ENCODE measurements at places on chromosomes 5 and 9.

DNA sequence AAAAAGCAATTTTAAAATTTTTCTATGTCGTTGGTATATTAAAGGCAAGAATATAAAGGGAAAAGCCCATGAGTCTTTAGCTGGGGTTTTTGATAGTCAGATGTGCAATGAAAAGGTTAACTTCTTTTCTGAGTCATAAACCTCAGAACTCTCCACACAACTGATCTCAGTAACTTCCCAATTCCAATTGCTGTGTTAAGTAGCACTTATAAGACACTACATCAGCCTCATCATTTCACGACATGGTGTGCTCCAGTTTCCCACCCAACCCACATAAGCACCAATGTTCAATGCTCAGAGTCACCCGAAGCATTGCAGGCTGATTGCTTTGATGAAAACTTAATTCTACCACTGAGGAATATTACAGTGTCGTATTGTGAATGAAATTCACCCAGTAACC is 155.8 kb downstream of the TSSK1B start:
- DNase-seq, result no peak

- no peak for DNase-seq
Observed at GRCh38 chr5:71923755-71924154, 183.5 kb upstream of the MAP1B start.

DNA sequence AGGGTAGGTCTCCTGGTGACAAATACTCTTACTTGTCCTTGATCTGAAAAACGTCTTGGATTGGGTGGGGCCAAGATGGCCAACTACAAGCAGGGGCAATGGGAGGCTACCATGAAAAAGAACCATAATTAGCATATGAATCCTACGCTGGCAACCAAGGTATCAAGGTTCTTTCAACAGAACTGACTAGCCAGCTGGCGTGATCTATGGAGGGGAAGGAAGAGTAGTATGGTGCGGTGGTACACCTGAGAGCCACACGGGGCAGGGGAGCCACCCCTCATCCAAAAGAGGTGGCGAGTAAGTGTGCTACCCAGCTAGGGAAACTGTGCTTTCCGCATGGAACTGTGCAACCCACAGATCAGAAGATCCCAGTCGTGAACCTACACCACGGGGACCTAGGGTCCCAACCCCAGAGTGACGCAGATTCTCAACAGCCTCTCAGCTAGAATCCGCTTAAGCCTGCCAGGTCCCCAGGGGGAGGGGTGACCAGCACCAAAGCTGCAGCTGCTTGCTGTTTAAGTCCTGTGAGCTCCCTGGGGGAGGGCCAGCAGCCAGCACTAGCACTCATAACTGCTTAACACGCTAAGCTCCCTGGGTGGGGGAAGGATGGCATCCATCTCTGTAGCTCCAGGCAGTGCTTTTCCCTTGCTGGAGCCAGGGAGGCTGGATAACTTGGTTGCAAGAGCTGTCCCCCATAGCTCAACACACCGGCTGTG is 334.8 kb downstream of the FBXL17 start:
- DNase-seq, result no peak

GRCh38 chr9:68473790-68474189 is 66.9 kb downstream of the TMEM252 start:
- DNase-seq, result no peak

- DNase-seq, result no peak
Observed at GRCh38 chr5:89011778-89012711, 129.1 kb upstream of the MEF2C start.

- no peak for DNase-seq
Observed at GRCh38 chr9:111186021-111186530, 143.9 kb downstream of the OR2K2 start.

DNA sequence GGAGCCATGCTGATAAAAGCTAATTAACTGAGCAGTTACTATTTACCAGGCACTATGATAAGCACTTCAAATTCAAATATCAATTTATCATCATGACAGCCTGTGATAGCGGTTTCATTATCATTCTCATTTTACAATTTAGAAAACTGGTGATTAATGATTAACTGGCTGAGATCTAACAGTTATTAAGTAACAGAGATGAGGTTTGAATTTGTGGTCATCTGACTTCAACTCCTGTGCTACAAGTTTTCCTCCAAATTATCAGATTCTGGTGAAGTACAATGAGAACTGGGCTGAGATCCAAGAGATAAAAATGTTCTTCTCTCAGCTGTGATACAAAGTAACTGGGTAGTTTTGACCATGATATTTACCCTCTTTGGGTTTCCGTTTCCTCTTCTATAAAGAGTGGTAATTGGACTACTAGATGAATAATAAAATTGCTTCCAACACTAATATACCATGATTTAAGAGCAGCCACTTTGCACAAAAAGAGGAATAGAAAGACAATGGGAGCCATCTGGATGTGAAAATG is 74.5 kb upstream of the CCNG1 start:
- DNase-seq, result no peak

- DNase-seq, result no peak
Observed at GRCh38 chr9:38051780-38052546, 17.1 kb downstream of the SHB start.

DNA sequence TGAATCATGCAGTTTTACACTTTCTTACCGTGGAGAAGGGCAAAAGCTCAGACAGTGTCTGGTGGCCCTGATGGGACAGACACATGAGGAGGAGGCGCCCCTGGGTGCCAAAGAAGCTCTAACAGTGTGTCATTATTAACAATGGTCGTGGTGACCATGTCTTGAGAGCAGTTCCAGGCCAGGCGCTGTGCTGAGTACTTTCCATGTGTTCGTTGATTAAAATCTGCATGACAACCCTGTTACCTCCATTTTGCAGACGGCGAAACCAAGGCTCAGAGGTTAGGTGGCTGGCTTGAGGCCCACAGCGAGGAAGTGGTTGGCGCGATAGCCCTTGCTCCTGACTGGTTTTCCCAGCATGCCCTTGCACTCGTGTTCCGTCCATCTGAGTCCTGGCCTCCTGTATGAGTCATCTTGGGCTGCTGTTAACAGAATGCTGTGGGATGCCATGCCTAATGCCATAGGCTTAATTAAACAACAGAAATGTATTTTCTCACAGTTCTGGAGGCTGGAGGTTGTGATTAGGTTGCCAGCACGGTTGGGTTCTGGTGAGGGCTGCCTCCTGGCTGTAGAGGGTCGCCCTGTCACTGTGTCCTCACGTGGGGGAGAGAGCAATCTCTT is 92.0 kb downstream of the AMBP start:
- DNase-seq, result no peak

All from activated CD8-positive, alpha-beta memory T cell treated with anti-CD3 and anti-CD28 coated beads for 1 hour (primary cell).